ENCODE measurements at places on chromosomes 11 and 22.

- no peak overlapping the region for H3K4me3 ChIP-seq
- H3K27ac ChIP-seq, result no peak overlapping the region
- H3K4me1 ChIP-seq, result peaks cover 41% of the 10 kb centered on the region
- no peaks in the 10 kb centered on the region for H3K27me3 ChIP-seq
- no peak for DNase-seq
- no peaks in the 10 kb centered on the region for H3K36me3 ChIP-seq
Measured at GRCh38 chr11:116990811-116991210, 107.4 kb downstream of the SIK3 start.

DNA sequence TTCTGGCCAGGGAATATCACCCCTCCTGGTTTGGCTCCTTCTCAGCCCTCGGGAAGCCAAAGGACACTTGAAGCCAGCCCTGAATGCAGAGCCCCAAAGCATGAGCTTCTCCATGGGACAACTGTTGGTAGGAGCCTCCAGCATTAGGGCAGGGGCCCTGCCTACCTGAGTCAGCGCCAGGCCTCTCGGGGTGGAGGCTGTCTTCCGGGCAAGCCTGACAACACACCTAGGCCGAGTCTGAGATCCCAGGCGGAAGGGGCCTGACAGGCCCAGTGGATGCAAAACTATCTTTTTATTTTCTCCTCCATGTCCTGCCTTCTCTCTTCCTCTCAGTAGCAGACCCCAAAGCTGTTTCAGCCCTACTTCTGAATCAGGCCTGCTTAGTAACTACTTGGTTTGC is 27.6 kb downstream of the RCOR2 start:
- peaks cover 14% of the 10 kb centered on the region for H3K36me3 ChIP-seq
- H3K27me3 ChIP-seq, result no peaks in the 10 kb centered on the region
- H3K4me3 ChIP-seq, result peak overlapping the region; percentile 81
- DNase-seq, result no peak
- H3K27ac ChIP-seq, result no peak overlapping the region

GRCh38 chr11:46912526-46913150 is 5.7 kb downstream of the LRP4 start:
- peaks cover 15% of the 10 kb centered on the region for H3K4me1 ChIP-seq
- no peak overlapping the region for H3K27ac ChIP-seq
- H3K36me3 ChIP-seq, result no peaks in the 10 kb centered on the region

- no peaks in the 10 kb centered on the region for H3K27me3 ChIP-seq
- no peaks in the 10 kb centered on the region for H3K36me3 ChIP-seq
- H3K4me1 ChIP-seq, result no peaks in the 10 kb centered on the region
- DNase-seq, result no peak
Measured at GRCh38 chr11:115169251-115169650, 335.0 kb downstream of the CADM1 start.

- H3K4me3 ChIP-seq, result no peak overlapping the region
- no peak overlapping the region for H3K27ac ChIP-seq
- H3K4me1 ChIP-seq, result no peaks in the 10 kb centered on the region
- DNase-seq, result no peak
- H3K36me3 ChIP-seq, result no peaks in the 10 kb centered on the region
Measured at GRCh38 chr11:16778876-16779275, 40.4 kb downstream of the C11orf58 start.

DNA sequence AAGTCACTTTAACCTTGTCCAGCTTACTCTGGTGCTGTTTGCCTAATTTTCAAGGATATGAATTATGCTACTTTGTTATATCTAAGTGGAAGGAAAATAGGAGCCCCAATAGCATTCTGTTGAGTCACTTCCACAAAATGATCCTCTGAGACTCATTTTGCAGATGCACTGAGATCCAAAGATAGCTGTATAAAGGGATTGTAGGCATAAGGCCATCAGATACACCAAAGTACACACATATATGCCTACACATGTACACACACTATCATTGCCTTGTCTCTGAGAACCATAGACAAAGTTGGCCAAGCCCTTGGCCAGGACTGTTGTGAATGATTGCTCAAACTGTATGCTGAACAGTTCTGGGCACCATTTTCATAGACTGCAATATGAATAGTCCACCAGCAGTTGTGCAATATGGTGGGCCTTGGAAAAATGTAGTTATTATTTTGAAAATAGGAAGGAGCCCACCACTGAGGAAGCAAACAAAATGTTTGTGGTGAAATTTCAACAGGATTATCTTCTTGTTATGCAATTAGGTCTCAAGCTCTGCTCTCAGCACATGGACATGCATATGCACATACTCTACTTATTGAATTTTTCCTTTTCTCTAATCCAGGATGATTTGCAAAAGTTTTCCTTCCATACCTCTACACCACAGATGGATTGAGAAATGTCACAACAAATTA is 186.0 kb upstream of the CTSC start:
- no peaks in the 10 kb centered on the region for H3K27me3 ChIP-seq
- no peak overlapping the region for H3K4me3 ChIP-seq
- H3K27ac ChIP-seq, result no peak overlapping the region
- no peak for DNase-seq
- H3K36me3 ChIP-seq, result no peaks in the 10 kb centered on the region
